ENCODE measurements at places on chromosomes 13 and 19.

DNA sequence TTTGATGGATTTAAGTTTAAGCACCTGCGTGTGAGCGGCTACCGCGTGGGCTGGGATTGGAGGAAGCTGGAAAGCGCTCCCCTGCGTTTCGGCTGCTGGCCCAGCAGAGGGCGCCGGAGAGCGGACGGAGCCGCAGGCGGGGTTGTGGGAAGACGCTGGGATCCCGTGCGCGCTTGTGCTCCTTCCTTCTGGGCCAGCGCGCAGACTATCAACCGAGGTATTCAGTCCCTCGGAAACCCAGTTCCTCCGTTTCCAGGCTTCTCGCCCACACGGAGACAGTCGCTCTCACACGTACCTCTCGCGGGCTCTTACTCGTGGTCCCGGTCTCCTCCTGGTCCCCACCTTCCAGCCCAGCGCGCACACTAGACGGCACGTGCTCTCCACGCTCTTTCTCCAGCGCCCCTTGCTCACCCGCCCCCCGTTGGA is 28.8 kb downstream of the EPN1 start:
- peak; percentile 45 for DNase-seq

DNA sequence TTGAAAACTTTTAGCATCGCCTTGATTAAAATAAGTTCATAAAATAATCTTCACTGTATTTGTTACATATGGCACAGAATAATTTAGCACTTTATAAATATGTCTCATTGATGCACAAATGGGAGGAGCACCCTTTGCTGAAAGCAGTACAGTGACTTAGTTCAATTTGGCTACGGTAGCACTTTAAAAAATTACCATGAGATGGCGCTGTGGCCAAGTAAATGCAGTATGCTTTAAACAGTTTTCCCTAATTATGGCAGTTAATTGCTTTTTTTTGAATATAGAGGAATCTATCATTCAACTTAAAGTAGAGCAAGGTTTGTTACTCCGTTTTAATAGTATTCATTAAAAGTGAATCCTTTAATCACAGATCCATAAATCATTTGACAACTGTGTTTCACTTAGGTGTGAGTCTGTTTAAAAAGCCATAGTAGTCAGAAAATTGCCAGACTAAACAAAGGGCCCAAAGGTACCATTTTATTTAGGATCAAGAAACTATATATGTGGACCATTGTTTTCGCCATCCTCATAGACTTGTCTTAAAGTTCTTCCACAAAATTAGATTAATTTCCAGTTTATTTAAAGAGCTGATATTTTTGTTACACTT is 34.7 kb upstream of the ESD start:
- DNase-seq, result peak; percentile 17

GRCh38 chr19:296476-297225 is 5.4 kb upstream of the PLPP2 start:
- no peak for DNase-seq

GRCh38 chr13:21526707-21527540 is 67.8 kb upstream of the ZDHHC20 start:
- no peak for DNase-seq

- no peak for DNase-seq
These were observed 724 bp upstream of the ZNF780A start for GRCh38 chr19:40091205-40092129.
